ENCODE measurements at places on chromosomes 6 and 20.

DNA sequence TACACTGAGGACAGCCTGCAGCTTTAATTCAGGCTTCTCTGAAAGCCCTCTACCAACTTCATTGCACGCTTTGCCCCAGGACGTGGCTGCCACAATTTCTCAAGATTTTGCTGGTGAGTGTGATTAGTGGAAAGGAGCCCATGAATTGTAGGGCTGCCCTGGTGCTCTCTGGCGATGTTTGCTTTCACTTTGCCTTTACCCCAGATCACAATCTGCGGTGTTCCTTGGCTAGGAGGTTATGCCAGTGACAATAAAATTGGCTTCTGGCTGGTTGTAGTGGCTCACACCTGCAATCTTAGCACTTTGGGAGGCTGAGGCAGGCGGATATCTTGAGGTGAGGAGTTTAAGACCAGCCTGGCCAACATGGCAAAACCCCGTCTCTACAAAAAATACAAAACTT, 139.3 kb downstream of the FOXC1 start:
- DNase-seq: no peak

DNA sequence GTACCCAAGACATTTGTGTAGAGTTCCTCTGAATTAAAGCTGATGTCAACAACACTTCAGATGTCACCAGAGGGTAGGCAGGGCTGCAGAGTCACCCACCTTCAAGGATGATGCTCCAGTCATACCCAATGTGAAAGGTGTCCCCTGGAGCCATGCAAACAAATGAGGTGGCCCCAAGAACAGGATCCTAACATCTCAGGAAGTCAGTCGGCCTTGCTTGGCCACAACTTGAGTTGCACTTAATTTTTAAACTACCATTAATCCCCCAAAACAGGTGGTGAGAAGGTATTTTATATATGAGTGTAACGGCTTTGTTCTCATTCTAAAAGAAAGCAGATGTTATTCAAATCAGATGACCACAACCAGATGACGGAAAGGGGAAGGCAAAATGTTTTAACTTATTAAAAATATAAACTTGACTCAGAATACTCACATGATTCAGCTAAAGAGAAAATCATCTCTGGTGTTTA, 21.1 kb upstream of the SERPINB1 start:
- no peak for DNase-seq

DNA sequence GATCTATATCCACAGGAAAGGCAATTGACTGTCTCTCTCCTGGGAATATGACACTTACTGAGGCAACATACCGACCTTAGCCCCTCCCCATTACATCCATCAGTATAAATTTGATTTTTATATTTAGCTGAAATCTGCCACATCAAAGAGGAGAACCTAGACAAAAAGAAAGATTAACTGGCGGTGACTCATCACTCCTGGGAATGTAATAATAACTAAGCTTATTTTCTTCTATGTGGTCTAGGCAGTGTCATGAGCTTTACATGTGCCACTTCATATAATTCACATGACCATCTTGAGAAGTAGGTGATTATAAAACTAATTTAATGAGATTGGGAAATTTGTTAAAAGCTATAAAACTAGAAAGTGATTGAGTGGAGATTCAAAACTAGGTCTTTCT, 520.0 kb upstream of the HS3ST5 start:
- no peak for DNase-seq

- no peak for DNase-seq
These were observed 88.2 kb downstream of the SLC22A23 start for GRCh38 chr6:3368685-3369084.

DNA sequence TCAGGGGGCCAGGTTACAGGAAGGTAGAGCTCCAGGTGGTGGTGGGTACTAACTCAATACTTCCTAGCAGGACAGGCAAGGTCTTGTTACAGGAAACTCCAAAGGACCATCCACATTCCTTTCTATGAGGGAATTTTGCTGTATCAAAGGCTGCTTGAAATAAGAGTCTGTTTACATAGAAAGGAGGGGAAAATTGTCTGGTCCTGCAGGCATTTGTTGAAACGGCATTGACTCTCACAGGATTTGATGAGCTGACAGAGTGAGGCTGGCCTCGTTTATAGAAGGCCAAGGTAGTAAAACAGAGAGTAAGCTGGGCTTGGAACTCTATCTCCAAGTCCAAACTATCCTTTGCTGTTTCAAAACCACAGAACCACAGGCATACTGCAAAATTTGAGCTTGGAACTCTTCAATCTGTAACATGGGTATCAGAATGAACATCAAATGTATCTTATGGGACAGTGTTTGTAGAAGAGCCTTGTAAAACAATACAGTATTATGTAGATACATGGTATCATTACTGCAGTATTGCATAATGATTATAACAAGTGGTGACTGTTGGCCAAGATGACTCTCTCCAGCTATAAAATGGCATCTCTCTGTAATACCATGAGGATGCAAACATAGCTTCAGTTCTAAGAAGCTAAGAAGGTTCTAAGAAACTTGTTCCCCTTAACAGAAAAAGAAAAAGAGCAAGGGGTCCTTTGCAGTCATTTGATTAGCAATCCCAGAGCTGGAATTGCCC, 61.5 kb downstream of the TRAM2 start:
- DNase-seq: no peak

DNA sequence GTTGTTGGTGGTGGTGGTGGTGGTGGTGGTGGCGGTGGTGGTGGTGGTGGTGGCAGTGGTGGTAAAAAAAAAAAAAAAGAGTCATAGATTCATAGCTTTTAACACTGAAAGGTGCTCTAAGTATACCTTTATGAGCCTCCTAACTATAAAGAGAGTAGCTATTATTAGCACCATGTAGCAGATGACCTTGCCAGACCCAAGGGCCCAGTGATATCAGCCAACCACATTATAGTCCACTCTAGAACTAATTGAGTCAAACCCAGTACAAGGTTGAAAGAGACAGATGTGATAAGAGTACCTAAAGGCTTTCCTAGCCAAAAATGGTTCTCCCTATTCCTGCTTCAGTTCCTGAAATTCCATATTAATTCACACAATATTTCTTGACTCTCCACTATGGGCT, 245.3 kb downstream of the HACE1 start:
- no peak for DNase-seq

- DNase-seq: peak; percentile 25
These were observed 248.6 kb upstream of the QKI start for GRCh38 chr6:163165922-163166321.

- peak; percentile 26 for DNase-seq
These were observed 239.2 kb downstream of the SYNDIG1 start for GRCh38 chr20:24708411-24709295.

GRCh38 chr6:131250122-131250521, 114.9 kb downstream of the AKAP7 start:
- no peak for DNase-seq

DNA sequence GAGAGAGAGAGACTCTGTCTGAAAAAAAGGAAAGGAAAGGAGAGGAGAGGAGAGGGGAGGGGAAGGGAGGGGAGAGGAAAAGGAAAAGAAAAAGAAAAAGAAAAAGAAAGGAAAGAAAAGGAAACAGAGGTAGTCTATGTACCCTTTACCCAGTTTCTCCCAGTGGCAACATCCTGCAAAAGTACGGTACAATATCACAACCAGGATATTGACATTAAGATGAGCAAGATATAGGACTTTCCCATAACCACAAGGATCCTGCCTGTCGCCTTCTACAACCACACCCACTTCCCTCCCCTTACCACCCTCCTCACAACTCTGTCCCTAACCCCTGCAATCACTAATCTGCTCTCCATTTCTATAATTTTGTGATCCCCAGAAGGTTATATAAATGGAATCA, 4.0 kb downstream of the C20orf96 start:
- no peak for DNase-seq

DNA sequence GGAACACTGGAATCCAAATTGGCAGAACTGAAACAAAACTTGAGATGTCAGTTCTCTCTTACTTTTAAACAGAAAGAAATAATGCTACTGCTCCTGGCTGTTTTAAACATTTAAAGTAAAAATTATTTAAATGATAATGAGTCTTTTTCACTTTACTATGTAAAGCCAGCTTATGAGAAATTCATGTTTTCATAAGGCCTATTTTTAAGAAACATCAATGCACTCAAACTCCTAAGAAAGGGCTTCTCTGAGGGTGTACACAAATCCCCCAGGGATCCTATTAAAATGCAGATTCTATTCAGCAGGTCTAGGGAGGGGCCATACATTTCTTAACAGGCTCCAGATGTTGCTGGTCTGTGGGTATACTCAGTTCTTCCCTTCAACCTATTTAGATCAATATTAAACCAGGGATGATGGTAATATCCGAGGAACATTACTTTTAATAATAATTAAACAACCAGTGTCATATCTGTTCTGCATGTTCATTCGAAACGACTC, 2.3 kb downstream of the FERMT1 start:
- no peak for DNase-seq

GRCh38 chr6:152685819-152686218, 11.9 kb upstream of the MYCT1 start:
- no peak for DNase-seq

DNA sequence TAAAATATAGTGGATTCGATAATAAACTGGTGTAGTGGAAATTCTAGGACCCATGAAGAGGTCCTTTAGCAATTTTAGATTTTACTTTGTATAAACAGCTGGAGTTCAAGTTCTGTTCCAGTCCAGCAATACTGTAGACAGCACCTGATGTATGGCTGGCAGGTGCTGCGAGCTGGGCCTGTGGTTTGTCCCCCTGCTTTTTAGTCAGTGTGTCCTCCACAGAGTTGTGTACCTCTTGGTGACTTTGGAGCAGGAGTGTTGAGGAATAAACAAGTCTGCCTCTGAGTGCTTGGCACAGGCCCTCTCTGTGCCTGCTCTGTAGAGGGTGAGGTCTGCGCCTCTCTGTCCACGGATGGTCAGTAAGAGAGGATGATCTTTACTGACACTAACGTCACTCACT, 13.8 kb downstream of the STX16 start:
- no peak for DNase-seq

DNA sequence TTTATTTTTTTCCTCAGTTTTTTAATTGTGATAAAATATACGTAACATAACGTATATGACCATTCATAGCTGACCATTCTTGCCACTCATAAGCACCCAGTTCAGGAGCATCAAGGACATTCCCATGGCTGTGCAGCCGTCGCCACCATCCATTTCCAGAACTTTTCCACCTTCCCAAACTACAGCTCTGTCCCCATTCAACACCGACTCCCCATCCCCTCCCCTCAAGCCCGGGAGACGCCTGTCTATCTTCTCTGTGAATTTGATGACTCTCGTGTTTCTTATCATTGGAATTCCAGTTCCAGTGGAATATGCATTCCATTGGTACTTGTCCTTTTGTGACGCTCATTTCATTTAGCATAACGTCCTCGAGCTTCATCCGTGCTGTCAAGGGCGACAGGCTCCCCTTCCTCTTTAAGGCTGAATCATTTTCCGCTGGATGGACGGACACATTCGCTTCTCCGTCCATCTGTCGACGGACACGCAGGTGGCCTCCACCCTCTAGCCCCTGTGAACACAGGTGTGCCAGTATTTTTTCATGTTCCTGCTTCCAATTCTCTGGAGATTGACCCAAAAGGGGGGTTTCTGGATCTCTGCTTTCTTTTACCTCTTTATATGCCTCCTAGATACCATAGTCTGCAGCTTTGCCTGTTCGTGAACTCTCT, 88.1 kb downstream of the YTHDF1 start:
- no peak for DNase-seq

DNA sequence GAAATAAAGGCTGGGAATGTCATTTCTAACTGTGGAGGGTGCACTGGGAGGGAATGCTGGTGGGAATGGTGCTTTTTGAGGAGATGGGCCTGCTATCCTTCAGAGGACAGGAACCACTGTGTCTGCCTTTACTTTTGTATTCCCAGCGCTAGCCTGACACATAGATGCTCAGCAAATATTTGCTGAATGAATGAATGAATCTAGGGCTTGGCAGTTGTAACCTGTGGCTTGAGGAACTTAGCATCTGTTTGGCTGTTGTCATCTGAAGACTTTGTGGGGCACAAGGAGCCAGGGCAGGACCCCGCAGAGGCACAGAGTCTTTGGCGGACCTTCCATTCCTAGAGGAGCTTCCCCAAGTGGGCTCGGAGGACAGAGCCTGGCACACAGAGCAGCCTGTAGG, 6.1 kb downstream of the TOX2 start:
- no peak for DNase-seq

DNA sequence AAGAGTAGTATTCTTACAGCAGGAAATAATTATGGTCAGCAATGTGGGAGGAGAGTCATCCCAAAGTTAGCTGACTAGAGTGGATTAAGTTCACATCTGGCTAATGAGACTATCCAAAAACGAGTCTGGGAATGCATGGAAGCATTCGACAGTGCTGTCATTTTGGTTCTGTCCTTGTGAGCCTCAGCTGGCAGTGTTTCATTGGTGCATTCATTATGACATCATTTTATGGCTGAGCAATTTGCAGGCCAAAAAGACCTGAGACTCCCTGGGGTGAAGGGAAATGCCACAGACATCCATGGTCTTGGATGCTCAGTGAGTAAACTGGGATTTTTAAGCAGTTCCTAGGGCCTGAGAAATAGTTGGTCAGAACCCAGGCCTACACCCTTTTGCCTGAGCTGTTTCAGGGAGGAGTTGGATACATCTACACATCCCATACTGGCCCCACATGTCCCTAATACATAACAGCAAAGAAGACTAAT, 196.4 kb upstream of the CCN2 start:
- no peak for DNase-seq

DNA sequence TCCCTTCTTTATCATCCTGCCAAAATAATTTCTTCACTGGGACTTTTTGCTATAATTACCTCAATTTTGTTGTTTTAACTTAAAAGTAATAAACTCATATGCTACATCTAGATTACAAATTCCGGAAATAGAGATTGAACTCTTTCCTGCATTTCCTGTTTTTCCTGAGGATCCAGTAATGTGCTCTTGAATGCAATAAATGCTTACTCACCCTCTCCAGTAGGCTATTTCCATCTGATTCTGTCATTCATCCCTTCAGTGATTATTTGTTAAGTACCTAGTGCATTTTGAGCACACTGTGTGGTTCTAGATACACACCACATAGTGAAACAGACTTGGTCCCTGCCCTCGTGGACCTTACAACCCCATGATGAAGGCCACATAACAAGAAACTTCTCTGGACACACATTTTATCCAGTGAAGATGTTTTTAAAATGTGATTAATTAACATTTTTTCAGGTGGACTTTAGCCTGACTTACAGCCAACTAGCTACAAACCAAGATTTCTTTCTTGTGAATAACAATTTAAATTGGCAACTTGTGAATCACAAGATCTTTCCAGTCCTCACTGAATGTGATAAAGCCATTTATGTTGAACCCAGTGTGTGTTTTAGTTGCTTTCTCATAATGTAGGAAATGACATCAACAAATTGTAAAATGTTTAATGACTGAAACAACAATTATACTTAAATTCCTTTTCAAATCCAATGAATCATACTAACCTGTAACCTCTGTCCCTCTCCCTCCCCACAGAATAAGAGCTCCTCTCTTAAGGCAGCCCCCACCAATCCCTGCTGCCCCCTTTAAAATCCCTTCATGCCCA, 272.3 kb downstream of the KHDC1L start:
- DNase-seq: no peak

GRCh38 chr20:11101243-11101642, 427.4 kb upstream of the JAG1 start:
- DNase-seq: no peak

DNA sequence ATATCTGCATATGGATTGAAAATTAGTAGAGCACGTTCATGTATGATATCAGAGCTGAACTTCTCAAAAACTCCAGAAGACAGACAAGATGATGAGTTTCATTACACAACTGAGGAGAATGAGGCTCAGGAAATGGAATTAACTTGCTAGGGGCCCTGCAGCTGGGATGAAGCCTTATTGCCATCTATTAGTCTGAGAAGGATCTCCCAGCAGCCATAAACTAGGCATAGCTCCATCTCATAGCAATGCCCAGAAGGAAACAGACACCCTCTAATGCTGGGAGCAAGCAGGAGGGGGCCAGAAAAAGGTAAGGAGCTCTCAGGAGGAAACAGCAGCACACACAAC, 18.0 kb downstream of the TFEB start:
- DNase-seq: no peak
